ENCODE measurements at places on chromosomes 2 and 18.

DNA sequence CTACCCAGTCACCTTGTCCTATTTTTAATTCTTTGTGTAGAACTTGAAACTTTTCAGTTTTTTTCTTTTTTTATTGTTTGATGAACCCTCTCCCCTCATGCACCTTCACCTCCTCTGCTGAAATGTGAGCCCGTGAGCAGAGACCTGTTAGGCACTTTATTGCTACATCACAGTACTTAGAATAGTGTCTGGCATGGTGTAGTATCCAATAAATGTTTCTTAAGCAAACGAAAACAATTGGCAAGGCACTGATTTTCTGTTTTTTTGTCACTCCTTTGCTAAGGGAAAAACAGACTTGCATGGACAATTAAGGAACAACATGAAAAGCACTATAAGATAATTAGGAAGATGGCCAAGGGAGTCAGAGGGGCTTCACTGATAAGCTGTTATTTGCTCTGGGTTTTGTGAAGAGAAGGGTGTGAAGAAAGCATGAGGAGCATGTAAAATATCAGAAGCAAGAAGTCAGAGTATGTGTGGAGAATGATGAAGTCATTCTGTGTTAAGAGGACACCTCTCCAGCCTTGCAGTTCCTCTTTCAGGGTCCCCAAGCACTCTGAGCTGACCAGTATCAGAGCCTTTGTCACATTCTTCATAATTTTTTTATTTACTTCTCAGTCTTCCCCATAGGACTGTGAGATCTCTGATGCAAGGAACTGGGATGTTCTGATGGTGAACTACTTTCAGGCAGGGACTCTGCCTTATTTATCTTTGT lies 99.7 kb upstream of the CAVIN2 start:
- no peak for DNase-seq

DNA sequence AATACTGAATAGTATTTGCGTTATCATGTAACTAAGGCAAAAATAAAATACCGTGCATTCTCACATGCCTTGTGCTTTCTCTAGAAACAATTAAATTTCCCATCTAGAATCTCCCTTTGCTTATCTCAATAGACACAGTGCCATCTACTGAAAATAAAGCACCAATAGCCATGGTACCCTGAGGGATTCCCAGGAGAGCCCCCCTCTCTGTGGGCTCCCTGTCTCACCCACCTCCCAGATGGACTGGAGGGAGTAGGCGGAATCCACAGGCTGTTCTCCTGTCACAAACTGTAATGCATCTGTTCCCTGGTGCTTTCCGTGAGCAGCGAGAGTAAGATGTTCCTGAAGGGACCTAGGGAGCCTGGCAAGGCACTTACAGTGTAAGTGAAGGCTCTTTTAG lies 112.4 kb upstream of the UPP2 start:
- DNase-seq = no peak

DNA sequence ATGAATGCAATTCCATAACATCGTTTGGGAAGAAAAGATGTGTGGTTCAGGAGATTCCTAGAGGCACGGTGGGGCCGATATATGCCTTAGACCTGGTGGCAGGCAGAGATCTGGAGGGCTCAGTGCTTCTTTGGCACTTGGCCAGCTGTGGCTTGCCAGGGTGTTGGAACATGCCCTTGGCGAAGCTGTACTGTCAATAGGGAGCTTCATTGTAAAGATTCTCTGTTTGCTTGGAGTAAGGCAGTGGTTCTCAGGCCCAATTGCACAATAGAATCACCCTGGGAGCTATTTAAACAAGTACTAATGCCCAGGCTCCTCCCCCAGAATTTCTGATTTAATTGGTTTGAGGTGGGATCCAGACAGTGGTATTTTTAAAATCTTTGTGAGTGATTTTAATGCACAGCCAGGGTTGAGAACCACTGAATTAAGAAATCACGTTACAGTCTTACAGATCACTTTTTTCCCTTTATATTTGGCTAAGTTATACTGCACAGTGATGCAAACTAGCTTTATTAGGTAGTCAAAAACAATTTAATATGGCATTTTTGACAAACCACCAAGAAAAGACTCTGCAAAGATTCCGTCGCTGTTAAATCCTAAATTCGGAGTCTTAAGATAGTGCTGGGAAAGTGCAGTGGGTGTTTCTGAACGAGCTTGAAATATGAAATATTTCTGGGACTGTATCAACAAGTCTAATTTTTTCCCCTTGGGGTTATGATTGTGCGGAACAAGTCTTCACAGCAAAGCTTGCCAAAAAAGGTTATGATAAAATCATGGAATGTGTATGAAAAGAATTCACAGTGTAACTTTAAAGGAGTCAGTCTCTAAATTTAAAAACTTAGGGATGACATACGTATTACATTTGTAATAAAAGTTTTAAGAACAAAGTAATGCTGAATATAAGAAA lies 78.0 kb downstream of the CRIM1 start:
- DNase-seq = no peak

DNA sequence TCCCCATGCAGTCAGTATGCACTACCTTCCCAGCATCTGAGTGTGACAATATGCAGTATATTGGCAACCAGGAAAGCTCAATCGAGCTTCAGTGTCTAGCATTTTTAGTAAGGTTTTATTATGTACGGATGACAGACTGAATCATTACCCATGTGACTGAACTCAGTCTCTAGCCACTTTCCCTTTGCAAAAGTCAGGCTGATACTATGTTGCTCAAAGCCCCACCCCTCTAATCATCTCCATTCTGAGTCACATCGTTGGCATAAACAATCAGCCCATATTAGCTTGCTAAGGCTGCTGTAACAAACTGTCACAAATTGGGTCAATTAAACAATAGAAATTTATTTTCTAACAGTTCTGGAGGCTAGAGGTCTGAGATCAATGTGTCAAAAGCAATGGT lies 25.8 kb upstream of the SRD5A2 start:
- DNase-seq = no peak

DNA sequence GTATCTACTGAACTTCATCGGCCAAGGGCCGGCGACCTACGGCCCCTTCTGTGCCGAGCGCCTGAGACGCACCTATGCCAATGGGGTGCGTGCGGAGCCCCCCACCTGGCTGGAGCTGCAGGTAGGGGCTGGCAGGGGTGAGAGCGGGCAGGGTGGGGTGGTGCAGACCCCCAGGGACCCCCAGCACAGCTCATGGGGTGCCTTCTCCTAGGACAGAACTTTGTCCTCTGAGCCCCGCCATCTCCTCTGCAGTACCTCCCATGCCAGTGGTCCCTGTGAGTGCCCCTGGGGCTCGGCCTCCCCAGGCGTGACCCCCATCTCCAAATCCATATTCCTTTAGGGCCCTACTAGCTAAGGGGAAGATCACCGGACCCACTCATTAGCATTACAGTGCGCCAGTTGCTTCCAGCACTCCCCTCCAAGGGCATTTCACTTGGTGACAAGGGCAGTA lies 23.9 kb upstream of the GPR17 start:
- no peak for DNase-seq

GRCh38 chr2:86054535-86055082 lies 51.1 kb downstream of the POLR1A start:
- no peak for DNase-seq

DNA sequence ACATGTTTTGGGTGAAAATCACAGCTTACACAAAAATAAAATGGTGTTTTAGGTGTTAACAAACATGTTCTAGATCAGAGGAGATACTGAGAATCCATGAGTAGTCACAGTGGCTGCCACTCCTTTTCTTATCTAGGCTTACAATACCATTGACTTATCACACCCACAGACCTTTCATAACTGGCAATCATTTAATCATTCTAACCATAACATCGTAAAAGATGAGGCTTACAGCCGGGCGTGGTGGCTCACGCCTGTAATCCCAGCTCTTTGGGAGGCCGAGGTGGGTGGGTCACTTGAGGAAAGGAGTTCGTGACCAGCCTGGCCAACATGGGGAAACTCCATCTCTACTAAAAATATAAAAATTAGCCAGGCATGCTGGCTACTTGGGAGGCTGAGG lies 18.8 kb upstream of the SERPINB5 start:
- no peak for DNase-seq

DNA sequence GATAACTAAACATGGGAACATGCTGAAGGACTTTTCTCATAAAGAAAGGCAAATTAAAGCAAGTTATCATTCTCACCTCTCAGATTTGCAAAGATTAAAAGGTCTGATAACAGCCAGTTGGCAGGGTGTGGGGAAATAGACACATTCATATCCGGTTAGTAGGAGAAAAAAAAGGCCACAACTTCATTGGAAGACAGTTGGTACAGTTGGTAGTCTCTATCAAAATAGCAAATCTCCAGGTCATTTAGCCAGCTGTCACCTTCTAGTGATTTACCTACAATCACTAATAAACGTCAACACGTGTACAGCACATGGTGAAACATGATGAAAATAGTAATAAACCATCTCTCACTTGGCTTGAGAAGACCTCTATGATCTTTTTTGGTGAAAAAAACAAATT lies 16.6 kb downstream of the INPP5D start:
- no peak for DNase-seq

- no peak for DNase-seq
Observed at GRCh38 chr2:239793836-239794235, 231.3 kb downstream of the NDUFA10 start.

- DNase-seq = no peak
Observed at GRCh38 chr18:79868168-79868784, 70.5 kb downstream of the KCNG2 start.

GRCh38 chr18:26919627-26920026 lies 54.1 kb upstream of the AQP4 start:
- DNase-seq = no peak

DNA sequence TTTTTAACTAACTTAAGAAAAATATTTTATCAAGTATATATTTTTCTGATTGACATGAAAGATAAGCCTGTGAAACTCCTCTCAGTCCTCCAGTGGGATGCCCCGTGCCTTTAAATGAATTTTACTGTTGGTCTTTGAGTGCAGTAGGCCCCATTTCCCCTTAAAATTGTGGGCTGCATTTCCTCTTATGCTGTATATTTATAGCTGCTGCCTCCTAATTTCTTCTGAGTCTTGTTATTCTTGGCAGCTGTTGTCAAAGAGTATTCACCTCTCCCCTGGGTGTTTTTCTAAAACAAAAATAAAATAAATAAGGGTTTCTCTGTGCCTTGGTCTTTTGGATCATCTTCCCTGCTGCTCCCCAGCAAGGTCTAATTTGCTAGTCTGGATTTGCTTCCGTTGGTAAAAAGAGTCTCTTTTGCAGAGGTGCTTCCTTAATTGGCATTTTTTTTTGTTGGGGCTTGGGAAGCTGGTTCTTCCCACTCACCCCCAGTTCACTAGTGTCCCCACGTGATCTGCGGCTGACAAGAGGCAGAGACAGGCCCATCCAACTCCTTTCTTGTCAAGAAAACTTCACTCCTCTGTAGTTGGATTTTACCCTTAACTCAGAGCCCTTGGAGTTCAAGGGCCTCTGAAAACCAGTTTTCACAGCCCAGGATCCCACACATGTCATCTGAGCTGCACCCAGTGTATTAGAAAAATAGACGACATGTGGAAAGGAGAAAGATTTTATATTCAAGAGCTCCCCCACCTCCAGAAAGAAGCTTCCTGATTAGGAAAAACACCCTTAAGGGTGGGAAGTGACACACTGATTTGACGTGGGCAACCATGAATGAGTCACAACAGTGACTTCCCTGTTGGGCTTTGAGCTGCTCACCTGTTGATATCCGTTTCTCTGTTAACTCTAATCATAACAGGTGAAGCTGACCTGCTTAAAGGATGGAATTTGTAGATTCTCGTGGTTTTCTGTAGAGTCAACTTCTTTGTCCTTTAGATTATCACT lies 431.5 kb downstream of the DCDC2C start:
- no peak for DNase-seq

- DNase-seq = no peak
Observed at GRCh38 chr2:196331143-196331542, 159.8 kb upstream of the STK17B start.

DNA sequence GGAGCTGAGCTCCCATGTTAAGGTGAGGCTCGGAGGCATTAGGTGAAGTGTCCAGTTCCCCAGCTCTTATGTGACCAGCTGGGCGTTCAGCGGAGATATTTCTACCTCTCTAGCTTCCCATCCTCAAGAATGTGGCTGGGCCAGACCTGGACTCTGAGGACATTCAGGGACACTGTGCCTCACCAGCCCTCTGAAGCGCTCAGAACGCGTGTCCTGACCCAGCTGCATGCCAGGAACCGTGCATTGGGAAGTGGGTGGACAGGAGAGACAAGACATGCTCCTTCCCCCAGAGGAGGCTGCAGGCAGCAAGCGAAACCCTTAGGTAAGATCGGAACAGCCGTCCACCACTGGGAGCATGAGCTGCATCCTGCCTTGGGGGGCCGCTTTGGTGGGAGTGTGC lies 38.0 kb upstream of the GPAT2 start:
- no peak for DNase-seq

- DNase-seq = no peak
Observed at GRCh38 chr18:43130716-43131260, 15.3 kb upstream of the RIT2 start.
